ENCODE measurements at places on chromosomes 16 and 17.

GRCh38 chr16:27230562-27231001 lies 27.3 kb downstream of the KDM8 start:
- DNase-seq, result peak; percentile 45

DNA sequence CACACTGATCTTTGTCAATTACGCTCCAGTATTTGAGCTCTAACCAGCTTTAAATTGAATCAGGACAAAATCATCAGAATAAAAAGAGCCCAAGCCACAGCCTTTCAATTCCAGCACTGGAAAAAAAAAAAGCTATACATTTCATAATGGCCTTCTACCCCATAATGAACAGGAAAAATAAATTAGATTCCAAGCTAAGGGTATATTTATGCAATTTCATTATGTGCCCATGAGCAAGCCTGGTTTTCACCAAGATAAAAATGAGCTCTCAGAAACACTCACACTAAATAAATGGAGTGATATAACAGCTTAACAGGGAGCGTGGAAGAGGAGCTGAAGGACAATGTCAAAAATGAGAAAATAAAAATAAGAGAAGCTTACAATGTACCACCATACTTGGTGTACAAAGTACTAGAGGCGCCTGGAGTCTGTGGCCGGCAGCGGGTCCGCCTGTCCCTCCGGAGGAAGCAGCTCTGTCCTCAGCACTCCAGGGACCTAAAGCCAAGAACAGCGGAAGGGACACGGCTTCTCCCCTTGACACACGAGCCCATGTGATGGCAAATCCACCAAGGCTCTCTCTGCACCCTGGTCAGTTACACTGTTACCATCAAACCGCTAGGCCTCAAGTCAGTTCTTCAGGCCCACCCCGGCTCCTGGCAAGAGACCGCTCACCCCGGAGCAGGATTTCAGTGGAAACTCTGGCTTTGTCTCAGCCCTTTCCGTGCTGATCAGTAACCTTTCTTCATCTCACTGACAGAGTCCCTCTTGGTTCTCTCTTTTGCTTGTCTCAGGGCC lies 69.6 kb downstream of the RBFOX3 start:
- no peak for DNase-seq

GRCh38 chr17:64772845-64773299 lies 110.8 kb upstream of the SMURF2 start:
- DNase-seq, result no peak

DNA sequence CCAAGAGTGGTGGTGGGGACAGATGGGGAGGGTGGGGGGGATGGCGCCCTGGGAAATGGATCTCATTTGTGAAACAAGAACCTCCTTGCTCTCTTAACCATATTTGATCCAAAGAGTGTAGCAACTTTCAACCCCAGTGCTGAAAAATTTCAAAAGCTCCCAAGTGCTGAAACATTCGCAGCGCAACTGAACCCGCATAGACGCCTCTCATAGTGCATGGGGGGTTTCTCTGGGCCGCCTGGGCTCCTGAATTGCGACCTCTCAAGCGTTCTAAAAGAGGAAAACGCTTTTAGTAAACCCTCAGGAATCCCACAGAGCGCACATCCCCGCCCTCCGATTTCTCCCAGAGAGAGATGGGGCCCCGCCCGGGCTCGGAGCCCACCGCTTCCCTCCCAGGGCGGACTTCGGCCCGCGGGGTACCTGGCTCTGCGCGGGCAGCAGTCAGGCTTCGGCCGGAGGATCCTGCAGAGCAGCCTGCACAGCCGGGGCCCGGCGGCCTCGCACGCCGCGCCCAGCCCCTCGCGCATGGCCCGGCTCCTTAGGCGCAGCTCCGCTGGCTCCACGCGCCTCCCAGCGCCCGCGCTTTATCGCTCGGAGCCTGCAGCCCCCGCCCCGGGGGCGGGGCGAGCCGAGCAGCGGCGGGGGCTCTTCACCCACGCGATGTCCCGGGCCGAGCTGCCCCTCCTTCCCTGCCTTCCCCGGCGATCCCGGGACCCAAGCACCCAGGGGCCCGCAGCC lies 7.0 kb downstream of the NOS2 start:
- no peak for DNase-seq

- DNase-seq, result no peak
These were observed 22.2 kb downstream of the TEX2 start for GRCh38 chr17:64240741-64241347.

GRCh38 chr17:79393358-79394052 lies 217.3 kb downstream of the RBFOX3 start:
- peak; percentile 60 for DNase-seq

GRCh38 chr17:77443748-77444260 lies 303.0 kb downstream of the SEC14L1 start:
- no peak for DNase-seq

- no peak for DNase-seq
These were observed 492.3 kb downstream of the NPIPA7 start for GRCh38 chr16:16871196-16871595.

DNA sequence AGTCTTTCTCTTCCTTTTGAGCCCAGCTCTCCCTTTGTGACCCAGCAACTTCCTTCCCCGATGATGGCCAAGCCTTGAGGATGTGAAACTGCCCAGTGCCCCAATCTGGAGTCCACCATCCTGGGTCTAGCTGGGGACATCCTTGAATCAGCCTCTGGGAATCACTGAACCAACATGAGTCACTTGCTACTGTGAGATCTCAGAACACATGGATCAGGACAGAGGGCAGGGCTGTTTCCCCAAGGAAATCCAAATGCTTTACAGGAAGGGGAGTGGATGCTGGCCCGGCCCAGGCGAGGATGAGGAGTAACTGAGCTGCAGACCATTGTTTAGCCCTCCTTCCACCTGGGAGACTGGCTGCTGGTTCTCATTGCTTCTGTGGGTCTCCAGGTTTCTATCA lies 547.6 kb downstream of the WWOX start:
- no peak for DNase-seq

DNA sequence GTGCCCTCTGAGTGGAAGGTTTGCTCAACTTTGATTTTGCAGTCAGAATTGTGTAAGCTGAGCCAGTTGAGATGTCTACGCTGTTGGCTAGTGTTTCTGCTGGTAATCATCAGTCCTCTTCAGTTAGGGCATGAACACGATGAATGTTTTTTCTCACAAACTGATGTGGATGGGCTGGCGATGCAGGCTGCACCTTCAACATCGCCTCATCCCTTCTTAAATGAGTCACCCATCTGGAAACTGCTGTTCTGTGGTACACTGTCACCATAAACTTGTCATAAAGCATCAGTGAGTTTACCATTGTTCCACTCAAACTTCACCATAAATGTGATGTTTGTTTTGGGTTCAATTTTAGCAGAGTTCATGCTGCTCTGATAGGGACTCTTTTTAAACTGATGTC lies 8.4 kb downstream of the C16orf95 start:
- DNase-seq, result no peak

DNA sequence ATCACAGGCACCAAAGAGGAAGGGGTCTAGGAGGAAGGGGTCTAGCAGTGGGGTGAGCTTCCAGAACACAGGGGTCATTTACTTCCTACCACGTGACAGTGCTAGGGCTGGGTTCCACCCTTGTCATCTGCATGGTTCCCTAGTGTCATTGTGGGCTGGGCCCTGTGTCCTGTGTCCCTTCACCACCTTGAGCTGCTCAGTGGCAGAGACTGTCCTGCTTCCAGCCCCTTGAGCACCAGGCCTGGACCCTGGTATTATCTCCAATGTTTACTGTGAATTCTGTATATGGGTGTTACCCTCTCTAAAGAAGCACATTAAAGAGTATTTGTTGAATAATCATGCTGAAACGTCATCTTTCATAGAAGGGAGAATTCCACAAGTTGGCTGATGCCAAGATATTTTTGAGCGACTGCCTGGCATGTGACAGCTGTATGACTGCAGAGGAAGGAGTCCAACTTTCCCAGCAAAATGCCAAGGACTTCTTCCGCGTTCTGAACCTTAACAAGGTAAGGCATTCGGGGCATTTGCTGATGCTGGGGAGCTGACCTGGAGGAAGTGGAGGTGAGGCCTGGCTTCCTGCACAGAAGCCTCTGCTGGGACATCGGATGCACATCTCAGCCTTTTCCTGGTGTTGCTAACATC lies 5.5 kb downstream of the NARF start:
- no peak for DNase-seq

DNA sequence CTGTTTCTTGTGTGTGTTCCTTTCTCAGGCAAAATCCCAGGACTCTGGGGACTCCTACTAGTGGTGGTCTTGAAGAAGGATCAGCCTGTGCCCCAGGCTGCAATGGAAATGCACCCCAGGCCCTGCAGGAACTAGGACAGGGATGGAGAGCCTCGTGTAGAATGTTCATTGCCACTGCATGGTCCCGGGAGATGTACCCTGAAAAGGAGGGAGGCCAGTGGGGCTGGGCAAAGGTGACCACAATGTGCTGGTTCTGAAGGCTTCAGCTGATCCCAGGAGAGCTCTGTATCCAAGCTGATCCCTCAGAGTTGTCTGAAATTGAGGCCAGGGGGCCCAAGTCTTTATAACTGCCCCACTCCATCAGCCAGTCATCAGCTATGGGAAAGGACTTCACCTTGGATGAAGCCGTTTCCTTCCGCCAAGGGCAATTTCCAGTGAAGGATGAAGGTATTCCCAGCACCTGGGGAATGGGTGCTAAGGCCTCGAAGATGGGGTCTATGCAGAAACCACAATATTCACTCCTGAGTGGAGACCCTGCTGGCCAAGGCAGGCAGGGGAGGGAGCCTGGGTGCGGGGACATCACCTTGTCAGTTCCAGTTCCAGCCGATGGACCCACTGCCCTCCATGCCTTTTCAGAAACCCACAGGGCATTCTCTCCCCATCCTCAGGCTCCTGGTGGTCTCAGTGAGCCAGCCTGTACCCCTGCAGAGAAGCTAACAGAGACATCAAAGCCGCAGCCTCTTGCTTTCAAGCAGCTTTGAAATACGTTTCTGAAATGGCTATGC lies 59.9 kb upstream of the CDH5 start:
- no peak for DNase-seq

GRCh38 chr17:56038131-56038530 lies 115.1 kb upstream of the ANKFN1 start:
- DNase-seq, result no peak

GRCh38 chr16:47143677-47144558 lies at the start of gene NETO2:
TSS of gene NETO2 (minus strand) at chr16:47143945. CDS start at chr16:47143612, 333 bp downstream.
- DNase-seq, result peak; percentile 50

GRCh38 chr16:22734368-22734767 lies 79.6 kb upstream of the HS3ST2 start:
- DNase-seq, result no peak

GRCh38 chr17:42679492-42680330 lies 1.9 kb downstream of the CCR10 start:
- peak; percentile 61 for DNase-seq

DNA sequence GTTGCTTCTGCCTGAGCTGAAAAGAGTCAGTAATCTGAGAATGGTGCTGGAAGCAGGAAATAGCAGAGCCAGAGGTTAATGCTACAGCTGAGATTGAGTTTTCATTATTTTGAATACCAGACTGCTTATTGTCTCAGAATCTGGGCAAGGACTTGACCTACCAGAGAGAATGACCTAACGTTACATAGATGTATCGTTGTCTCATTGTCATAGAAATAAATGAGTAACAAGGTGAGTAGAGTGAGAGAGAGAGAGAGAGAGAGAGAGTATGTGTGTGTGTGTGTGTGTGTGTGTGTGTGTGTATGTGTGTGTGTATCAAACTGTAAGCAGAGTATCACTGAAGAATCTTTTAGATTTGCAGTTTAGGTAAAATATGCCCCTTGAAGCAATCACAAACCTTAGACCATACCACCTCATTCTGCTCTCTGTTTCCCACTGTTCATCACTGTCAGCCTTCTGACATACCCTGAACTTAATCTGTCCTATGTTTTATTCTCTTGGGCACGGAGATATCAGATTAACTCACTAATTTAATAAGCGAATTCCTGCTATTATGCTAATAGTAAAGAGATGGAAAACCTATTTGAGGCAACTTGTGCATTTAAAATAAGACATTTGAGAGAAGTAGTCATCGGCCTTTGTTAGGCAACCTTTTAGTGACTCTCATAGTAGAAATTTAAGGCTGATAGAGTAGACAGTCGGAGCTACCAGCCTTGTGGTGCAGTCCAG lies 87.8 kb downstream of the CYB561 start:
- no peak for DNase-seq

DNA sequence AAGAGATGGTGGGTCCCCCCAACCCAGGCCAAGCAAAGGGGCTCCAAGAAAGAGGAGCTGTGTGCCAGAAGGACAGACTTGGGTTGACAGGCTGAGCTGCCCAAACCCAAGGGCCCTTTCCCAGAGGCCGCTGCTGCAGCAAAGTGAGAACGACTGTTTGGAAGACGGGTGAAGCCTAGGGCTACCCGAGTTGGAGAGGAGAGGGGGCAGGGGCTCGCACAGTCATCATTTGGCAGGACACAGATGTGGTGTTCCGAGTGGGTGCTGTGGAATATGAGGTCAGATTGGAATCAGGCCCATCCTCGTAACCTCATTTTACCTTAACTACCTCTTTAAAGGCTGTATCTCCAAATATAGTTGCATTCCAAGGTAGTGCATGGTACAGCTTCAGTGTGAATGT lies 5.3 kb upstream of the MFAP4 start:
- no peak for DNase-seq

DNA sequence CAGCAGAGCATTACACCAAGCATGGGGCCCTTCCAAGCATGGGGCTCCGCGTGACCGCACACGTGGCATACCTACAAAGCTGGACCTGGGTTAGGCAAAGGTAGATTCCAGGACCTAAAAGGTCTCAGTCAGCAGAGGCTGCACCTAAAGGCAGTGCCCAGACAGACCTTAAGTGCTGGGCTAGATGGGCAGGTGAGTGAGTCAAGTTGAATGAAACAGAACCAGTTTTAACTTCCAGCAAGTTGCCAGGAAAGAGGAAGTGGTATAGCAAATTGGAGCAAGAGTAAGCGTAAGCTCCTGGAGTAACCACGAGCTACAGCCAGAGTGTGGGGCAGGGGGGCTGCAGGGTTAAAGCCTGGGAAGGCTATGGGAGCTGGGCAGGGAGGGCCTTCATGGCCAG lies 49.5 kb downstream of the SRCIN1 start:
- no peak for DNase-seq

DNA sequence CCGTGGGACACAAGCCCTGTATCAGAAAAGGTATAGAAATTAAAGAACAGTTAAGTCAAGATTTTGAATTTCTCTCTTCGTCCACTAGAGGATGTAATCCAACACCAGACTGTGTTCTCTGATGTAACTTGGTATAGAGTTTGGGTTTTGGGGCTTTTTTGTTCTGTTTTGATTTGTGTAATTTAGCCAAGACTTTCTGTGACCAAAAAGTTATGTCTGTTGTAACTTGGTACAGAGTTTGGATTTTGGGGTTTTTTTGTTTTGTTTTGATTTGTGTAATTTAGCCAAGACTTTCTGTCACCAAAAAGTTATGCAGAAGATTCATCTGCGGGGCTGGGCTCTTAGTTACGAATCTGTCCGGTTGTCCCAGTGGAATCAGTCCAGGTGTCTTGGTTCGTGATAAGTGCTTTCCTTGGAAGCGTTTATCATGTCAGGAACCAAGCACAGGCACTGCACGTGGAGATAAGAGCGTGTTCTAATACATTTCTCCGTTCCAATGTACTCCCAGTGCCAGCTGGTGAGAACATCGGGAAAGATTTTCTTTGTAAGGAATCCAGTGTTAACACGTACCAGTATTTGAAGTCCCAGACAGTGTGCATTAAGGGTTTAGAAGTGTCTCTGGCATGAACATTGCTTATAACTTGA lies 44.1 kb upstream of the SEC14L1 start:
- DNase-seq, result no peak
